ENCODE measurements at places on chromosomes 2 and 18.

DNA sequence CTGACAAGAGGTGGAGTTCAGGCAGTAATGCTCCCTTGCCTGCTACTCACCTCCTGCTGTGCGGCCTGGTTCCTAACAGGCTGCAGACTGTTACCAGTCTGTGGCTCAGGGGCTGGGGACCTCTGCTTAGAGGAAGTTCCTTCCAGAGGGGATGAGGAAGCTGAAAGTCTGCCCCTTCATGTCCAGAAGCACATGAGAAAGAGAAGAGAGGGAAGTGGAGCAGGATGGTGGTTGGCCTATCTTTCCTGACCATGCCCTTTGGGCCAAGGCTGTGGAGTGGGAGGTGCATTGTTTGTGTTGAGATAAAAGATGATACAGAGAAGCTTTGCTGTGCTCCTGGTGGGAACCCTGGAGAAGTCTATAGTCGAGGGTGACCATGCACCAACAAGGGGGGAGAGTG, 112.5 kb downstream of the LPIN1 start:
- no peak for DNase-seq

GRCh38 chr2:233112329-233112728, 52.2 kb downstream of the INPP5D start:
- no peak for DNase-seq

DNA sequence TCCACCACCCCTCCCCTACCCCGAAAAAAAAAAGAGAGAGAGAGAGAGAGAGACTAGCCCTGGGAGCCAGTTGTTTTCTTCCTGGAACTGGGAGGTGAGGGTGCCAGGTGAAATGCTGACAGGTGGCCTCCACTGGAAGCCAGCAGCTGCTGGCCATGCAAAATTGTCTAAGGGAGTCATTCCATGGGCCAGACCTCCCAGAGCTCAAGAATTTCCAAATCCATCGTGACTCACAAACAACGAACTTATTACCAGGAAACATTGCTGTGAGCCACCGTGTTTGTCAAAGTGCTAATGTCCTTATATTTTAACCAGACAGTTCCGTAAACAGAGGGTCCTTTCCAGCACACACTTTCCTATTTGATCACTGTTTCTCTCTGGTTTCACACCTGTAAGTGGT, 68.5 kb upstream of the PID1 start:
- DNase-seq, result no peak

GRCh38 chr2:193482557-193482956, 1287.8 kb upstream of the TMEFF2 start:
- DNase-seq, result no peak

DNA sequence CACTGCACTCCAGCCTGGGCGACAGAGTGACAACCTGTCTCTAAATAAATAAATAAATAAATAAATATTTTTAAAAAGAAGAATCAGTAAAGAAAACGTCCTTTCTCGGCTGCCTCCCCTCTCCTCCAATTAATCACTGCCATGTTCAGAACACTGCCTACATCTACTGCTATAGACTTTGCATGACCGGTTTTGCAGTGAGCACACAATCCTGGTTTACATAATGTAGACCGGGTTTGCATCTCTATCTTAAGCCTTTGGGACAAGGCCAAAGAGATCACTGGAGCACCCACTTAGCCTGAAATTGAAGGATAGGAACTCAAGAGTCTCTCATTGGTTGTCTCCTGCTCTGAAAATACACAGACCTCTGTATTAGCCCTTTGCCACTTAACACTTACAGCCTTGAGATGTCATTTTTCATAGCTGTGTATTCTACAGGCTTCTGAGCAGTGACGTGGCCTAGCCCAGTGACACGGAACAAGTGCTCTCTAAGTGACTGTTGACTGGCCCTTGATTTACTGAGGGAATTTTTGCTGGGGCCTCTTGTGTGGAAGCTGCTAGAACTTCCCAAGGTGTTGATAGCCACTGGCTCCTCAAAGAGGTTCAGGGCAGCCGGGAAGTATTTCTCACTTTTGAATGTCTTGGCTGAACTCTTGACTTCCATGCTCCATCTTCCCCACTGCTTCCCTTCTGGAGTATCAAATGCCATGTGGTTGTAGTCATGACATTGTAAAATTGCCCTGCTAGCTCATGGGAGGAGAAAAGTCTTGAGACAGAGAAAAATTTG, 45.3 kb upstream of the CCBE1 start:
- no peak for DNase-seq
